Upper lobe of left lung (tissue), 6 donors: ENCODE measurements at places on chromosomes 13 and 19. TPM values are rescaled to one million over a fixed set of nuclear protein-coding genes. Genes with fewer than 3 reads are reported as not detected.

DNA sequence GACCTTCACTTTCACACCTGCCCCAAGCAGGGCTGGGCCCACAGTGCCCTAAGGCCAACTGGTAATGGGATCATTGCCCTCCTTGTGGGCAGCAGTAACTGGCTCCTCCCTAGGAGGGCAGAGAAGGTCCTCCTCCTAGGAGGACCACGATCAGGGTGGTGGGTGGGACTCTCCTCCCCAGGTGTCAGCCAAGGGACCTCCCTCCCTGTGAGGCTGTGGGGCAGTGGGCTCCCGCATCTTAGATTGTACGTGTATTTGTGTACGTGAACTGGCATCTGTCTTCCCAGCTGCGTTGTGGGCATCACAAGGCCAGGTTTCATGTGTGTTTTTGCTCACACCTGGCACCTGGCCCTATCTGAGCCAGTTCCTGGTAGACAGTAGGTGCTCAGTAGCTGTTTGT, 111.8 kb downstream of the SOX1 start:
- DNase-seq, result peak; percentile 15

GRCh38 chr13:99217461-99218110, 16.9 kb downstream of the UBAC2 start:
- DNase-seq, result peak; percentile 76

DNA sequence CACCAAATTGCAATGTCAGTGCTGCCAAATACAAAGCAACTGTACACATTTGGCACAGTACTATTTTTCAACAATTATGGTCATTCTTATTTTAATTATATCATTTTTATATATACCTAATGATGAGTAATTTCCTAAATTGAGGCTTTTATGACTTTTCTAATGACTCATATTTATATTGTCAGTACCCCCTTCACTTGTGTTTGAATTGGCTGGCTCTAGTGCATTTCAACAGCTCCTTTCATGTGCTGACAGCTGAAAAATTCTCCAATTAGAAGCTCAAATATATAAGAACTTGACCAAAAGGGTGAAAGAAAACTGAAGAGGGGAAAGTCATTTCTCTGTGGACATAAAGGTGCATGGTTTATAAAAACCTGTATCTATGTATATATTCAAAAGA, 263.3 kb downstream of the SLITRK1 start:
- no peak for DNase-seq

DNA sequence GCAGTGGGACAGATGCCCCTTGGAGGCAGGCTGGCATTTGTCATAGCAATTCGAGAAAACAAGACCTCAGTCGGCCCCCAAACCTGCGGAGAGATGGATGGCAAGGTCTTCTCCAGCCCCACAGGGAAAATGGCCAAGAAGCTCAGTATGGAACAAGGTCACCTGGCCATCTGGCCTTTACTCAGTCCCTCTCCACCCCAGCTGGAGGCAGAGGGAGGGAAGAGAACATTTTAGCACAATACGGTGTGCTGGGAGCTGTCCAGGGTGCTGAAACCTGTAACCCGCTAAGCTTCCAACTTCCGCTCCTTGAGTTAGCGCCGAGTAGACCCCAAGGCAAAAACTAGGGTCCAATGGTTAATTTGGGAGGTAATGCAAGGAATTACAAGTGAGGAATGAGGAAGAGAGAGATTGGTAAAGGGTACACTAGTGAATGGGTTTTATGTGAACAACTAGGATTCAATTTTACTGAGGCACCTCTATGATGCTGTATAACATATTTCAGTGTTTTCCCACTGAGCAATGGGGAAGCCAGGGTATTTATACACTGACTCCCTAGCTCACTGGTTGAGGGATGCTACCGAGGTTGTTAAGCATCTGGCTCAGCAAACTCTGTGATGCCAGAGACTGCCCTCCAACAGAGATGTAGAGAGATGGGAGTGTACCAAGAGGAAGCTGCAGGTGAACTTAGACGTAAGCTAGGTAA, 64.3 kb downstream of the CACNA1A start:
- DNase-seq, result no peak

DNA sequence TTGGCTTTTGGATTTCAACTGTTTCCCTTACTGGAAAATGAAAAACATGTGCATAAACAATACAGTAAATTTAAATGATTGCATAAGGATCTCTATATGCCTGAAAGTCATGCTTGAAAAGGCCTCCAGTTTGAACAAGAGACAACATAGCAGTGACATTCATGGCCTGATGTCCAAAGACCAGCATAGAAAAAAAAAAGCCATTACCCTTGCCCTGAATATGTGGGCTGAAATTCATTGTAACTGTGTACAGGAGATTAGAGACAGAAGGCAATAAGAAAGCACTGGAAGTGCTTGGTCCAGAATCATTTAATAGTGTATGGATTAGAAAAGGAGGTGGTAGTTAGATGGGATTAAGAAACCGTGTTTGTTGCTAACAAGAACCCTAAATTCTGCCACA, 15.4 kb downstream of the MIR17HG start:
- DNase-seq, result no peak

DNA sequence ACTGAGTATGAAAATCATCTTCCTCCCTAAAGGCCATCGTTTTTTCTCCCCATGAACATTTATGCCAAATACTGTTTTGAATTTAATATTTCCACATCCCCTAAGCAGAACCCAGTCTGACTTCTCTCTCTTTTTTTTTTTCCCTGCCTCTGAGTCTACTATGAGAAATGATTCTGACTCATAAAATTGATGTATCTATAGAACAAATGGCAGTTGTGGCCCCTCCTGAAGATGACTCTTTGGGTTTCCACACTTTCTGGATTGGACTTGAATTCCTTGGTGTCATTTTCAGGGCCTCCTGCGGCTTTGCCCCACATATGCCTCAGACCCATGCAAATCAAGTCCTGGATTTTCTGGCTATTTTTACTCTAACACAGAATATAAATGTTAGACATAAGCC, 22.7 kb upstream of the NAXD start:
- DNase-seq, result no peak

DNA sequence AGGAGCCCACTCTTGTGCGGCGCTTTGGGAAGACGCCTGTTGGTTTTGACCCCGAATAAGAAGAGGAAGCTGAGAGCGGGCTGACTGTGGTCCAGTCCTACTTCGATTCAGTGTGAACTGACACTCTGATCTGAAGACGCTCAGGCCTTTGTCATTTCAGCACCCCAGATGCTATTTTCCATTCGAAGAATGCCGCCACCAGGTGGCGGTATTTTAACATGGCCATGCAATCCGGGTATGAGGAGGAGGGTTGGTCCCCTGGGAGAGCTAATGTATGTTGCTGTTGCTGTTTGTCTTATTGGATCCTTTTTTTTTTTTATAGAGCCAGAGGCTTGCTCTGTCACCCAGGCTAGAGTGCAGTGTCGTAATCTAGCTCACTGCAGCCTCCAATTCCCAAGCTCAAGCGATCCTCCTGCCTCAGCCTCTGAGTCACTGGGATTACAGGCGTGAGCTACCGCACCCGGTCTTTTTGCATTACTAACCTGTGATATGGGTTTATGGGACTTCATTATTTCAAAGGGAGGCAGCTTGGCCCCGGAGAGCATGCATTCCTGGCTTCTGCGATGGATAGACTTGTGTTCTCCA, 803 bp upstream of the TIMM44 start:
- no peak for DNase-seq

DNA sequence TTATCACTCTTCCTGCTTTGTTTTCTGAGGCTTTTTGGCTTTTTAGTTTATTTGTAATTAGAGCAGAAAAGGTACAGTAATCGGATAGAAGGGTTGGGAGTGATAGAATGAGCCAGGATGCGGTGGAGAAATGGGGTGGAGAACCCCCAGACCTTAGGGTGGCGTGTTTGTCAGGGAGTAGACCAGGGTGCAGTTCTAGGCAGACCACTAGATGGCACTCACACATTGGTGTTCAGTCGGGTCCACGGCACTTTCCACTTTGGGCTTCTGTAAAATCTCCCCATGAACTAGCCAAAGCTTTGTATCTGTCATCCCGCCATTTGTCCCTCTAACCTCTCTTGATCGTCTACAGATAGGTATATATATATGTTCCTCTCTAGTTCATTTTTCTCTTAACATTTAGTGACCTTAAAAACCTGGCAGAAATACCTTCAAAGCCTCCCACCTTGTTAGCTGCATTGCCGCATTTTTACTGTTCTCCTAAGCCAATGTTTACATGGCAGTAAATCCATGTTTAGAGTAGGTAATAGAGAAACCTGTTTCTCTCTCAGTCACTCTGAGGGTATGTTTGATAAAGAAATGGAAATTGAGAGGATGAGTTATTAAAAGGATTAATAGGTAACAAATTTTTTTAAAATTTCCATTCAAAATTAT, 154.9 kb downstream of the TM9SF2 start:
- DNase-seq, result no peak

DNA sequence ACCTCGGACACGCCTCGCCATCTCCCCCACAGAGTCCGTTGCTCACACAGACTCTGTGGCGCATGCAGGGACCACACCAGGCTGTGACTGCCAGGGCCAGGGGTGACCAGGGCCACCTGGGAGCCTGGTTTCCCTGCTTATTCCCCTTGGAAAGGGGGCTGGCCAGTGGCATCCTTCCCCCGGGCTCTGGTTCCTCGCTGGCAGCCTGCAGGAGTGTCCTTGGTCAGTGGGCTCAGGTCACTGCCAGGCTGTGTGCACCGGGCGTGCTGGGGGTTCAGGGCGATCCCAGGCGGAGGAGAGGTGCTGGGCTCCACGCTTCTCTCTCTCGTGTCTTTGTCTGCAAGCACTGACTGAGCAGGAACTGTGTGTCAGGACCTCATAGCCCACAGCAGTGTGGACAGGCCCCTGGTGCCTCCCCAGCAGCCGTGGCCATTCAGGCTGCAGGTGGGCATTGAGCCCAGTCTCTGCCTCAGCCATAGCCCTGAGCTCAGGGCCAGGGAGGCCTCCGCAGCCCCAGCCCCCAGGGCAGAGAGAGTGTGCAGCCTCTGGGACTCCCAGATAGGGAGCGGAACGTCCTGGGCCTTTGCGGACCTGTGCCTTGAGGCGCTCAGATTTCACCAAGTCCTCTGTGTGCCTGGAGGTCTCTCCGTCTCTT, 6.5 kb downstream of the PIAS4 start:
- peak; percentile 48 for DNase-seq

- DNase-seq, result no peak
Measured at GRCh38 chr13:95207769-95208366, 93.4 kb downstream of the ABCC4 start.

GRCh38 chr19:21398851-21399250, 1.9 kb downstream of the ZNF493 start:
- DNase-seq, result no peak

DNA sequence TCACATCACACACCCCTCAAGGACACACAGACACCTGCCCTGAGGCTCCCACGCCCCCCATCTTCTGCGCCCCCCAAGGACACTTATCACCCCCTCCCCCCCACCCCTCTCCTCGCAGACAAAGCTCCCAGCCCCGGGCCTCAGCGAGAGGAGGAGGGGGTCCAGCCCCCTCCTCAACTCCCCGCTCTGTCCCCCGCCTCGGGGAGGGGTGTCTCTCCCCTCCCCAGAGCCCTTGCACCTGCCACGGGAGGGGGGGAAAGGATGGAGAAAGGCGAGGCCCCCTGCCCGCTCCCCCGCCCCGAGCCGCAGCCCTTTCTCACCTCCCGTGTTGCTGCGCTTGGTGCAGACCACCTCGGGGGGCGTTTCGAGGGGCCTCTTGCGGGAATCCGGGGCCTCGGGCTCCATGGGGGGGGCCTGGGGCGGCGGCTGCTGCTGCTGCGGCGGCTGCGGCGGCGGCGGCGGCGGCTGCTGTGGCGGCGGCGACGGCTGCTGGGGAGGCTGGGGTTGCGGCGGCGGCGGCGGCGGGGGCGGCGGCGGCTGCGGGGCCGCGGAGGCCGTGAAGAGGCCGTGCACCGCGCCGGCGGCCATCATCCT, 621 bp downstream of the NOVA2 start:
- no peak for DNase-seq

DNA sequence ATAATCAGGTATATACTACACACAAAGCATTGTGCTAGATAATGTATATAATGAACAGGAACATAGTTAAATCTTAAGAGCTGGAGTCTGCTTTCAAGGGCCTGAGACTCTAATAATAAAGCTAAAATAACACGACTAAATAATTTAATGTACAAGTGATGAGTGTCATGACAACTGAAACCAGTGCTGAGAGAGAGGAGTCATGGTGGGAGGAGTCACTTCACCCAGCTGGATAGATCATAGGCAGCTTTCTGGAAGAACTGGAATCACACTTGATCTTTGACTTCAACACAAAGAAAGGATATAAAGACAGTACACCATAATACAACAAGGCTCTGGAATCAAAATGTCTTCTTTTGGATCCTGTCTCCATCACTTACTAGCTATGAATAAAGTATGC, 7.1 kb downstream of the RBM26 start:
- no peak for DNase-seq

- DNase-seq, result no peak
Measured at GRCh38 chr13:112870051-112870331, 99.0 kb upstream of the MCF2L start.

- DNase-seq, result no peak
Measured at GRCh38 chr13:99353836-99354235, 46.6 kb upstream of the GPR183 start.

DNA sequence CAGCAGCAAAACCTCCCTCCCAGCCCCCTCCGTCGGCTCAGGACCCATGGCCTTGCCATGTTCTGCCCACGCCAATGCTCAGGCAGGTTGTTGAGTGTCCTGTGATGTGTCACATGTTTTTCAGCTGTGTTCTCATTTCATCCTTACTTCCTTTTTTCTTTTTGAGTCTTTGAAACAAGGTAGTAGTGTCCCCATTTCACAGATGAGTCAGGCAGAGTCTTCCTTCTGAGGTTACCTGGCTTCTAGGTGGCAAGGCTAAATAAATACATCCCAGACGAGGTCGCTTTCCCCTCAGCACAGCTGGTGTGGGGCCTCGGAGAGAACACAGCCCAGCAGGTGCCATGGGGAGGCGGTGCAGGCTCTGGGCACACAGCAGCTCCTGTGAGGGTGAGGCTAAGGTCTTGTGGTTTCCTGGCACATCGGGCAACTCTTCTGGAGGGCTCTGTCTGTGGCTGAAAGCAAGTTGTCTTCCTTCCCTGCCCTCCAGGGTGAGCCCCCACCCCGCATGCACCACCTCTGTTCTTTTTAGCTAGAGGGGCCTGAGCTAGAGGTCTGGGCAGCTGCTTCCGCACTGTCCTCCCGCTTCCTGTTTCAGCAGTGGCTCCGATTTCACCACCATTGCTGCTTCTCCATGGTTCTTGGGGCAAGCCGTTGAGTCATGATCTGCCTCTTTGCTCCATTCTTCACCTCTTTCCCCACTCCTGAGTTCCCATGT, 15.1 kb downstream of the PRAM1 start:
- peak; percentile 88 for DNase-seq

GRCh38 chr19:45768984-45769782, at the start of gene SIX5:
SIX5 (minus strand) TSS chr19:45769252; CDS start chr19:45768844, 408 bp downstream.
- DNase-seq, result peak; percentile 95

GRCh38 chr13:48615049-48615448, 38.7 kb upstream of the CYSLTR2 start:
- DNase-seq, result no peak

DNA sequence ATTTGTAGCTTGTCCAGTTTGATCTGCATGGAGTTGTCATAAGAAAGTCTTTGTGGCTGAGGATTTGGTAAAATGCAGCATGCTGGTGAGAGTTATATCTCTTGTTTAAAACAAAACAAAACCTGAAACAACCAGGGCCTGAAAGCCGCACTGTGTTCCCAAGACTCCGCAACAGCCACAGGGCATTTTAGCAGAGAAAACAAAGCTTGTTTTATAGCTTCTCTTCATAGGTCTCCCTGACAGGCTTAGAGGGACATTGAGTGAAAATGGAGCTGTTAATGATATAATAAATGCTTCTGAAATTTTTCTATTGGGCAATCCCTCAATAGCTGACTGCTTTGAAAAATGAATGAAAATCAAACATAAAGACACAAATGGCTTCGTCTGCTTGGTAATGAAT, 148.7 kb upstream of the RNF113B start:
- DNase-seq, result no peak

The RDH8 gene
- not detected for total RNA-seq

The FGF9 gene
- total RNA-seq, result 2.9 TPM

The RNF17 gene
- total RNA-seq, result 1.9 TPM

The TTC9B gene
- not detected for total RNA-seq

The PLPPR2 gene
- total RNA-seq, result 53.8 TPM
